Spleen (tissue), 13 donors: ENCODE measurements at places on chromosomes 11 and 22. TPM values are rescaled to one million over a fixed set of nuclear protein-coding genes. Genes with fewer than 3 reads are reported as not detected.

DNA sequence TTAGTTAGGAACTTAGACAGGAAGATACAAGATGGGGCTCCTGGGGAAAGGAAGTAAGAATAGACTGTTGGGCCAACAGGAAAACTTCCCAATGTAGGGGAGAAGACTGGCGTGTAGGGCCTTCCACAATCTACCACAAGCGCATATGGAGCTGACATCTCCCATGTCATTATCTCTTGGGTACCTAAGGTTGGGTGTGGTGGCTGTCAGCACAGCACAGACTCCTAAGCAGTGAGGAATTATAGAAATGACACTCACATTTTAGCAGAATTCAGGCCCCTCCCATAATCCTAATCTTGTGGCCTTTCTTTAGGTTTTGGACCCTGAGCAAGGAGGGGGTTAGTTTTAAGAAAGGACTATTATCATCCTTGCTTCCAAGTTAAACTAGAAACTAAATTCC lies 11.6 kb downstream of the TRIM21 start:
- no peak for DNase-seq

DNA sequence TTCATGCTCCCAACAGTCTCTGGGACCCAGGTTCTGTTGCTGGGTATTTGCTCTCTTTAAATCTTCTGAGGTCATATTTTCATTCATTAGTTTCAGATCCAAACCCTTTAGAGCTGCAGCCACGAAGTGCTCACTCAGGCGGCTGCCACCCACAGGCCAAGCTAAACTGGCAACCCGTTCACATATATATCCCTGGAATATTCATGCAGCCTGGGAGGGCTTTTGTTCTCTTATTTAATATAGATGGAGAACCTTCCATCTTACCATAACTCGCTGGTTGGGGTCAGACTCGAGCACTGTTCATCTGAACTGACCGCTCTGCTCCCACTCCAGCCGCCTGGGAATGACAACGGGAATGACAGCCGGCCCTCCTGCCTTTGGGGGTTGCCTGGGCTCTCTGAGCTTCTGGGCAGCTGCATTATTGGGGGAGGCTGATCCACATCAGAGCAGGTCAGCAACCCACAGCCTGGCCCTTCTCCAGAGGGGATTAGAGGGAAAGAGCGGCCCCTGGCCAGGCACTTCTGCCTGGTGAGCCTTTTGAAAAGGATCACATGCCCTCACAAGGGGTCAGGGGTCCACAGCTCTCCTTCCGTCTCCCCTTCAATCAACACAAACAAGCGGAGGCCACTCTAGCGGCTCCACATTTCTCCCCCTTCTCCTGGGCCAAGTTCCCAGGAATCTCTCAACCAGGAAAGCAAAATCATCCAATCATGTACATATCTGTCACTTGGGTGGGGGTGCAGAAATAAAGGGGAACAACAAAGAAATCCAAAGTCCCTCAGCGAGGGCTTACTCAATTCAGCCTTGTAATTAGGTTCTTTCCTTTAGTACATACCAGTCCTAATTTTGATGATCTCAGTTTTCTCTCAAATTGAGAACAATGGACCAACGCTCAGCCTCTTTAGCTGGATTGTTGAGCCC lies 11.8 kb downstream of the TMEM184B start:
- DNase-seq, result no peak

Gene ZP1
- not detected for total RNA-seq

DNA sequence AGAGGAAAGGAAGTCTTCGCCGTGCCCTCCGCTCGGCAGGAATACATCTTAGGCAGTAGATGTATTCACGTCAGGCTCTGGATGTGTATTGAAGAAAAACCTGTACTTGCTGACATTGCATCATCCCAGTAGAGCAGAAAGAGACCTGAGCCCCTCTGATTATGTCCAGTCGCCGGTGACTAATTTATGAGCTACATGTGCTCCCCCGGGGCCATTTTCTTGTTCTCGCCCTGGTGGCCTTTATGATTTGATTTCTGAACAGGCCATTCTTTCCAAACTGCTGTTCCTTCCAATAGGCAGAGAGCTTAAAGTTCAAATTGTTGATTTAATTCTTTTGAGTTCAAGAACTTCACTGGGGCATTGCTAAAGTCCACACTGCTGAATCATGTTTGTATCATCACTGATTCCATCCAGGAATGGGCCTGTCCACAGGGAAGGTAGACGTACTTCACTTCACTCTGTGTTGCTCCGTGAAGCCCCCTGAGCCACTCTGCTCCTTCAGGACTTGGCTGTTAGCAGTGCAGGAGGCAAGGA lies 137.3 kb upstream of the RASSF10 start:
- DNase-seq, result no peak

- no peak for DNase-seq
Measured at GRCh38 chr11:61023086-61023965, 51.8 kb downstream of the CD6 start.
